Stimulated activated CD4-positive, alpha-beta T cell treated with anti-CD3 and anti-CD28 coated beads, Interleukin-1b, Interleukin-23, amount 100 ng/mL, for 4 hours (primary cell): ENCODE measurements at places on chromosomes 1 and 21.

- DNase-seq = no peak
These were observed 27.3 kb downstream of the CAMK2N1 start for GRCh38 chr1:20458717-20459116.

DNA sequence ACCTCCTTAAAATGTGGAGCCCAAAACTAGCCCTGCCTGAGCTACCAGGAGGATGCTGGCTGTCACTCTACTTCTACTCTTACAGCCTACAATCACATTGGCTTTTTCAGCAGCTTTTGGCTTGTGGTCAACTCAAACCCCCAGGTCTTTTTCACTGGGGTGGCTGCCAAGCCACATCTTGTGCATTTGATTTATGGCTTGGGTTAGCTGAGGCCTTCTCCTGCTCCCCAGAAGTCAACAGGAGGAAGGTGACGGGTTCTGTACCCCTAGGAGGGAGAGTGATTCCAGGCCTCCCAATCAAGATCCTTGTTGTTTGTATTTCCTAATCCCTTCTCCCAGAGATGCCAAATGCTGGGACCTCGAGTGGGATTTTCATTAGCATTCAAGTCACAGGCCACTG, 124.3 kb downstream of the LACTBL1 start:
- no peak for DNase-seq

- DNase-seq = no peak
These were observed 218.0 kb downstream of the ZP4 start for GRCh38 chr1:237672748-237673147.

- no peak for DNase-seq
These were observed 39.0 kb downstream of the GDAP2 start for GRCh38 chr1:117890452-117890851.

GRCh38 chr1:11374748-11375110, 101.7 kb downstream of the UBIAD1 start:
- DNase-seq = no peak

GRCh38 chr1:15966081-15966955, 9.6 kb downstream of the ZBTB17 start:
- peak; percentile 61 for DNase-seq

GRCh38 chr1:87335175-87335884, 6.7 kb downstream of the LMO4 start:
- DNase-seq = peak; percentile 47

DNA sequence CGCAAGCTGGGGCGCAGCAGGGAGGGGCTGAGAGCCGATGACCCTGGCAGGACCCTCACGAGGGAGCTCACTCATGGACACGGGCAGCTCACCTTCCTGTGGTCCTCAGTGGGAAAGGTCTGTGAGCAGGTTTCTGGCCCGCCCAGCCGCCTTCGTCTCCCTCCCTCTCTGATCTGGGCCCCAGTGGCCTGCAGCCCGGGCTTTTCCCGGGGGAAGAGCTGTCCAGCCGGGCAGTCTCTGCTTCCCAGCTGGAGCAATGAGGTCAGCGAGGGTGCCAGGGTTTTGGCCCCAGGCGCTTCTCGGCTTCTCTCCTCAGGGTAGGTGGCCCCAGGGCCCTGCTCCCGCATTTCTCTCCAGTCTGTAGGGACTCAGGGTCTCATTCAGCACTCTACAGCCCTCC, 22.2 kb upstream of the ARHGEF16 start:
- no peak for DNase-seq

- peak; percentile 80 for DNase-seq
These were observed 11.4 kb downstream of the FAM229A start for GRCh38 chr1:32350785-32351398.

DNA sequence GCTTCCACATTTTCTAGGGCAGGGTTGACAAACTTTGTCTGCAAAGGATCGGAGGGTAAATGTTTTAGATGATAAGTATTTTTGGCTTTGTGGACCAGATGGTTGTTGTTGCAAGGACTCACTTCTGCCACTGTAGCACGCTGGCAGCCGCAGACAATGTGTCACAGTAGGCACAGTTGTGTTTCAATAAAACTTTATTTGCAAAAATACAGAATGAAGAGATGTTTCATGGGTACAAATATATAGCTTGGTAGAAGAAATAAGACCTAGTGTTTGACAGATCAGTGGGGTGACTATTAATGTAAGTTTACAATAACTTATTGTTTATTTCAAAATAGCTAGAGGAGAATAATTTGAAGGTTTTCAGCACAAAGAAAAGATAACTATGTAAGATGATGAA, 127.8 kb downstream of the GRIK3 start:
- no peak for DNase-seq

DNA sequence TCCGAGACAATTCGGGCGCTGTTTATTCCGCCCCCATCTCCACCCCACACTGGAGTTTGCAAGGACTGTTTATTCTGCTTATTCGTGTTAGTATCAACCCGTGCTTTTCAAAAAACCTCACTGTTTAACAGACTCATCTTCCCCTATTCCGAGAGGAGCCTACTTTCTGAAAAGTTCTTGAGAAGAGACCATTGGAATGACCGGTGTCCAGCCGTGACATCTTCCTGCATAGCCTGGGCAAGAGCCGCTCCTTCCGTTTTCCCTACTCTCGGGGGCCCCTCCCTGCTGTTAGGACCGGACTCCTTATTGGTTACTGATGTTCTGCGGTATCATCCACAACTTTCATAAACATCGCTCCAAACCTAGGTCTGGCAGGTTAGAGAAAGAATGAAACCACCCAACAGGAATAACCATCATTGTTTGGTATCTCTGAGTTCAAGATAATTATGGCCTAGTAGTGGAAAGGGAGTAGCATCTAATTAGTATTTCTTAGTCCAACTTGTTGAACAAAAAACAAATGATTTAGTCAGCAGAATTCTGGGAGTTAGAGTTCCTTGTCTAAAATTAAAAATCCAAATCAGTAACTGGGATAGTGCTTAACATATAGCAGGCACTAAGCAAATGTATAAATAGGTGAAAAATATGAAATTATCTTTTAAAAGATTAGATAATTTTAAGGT, 837 bp downstream of the STXBP3 start:
- no peak for DNase-seq

DNA sequence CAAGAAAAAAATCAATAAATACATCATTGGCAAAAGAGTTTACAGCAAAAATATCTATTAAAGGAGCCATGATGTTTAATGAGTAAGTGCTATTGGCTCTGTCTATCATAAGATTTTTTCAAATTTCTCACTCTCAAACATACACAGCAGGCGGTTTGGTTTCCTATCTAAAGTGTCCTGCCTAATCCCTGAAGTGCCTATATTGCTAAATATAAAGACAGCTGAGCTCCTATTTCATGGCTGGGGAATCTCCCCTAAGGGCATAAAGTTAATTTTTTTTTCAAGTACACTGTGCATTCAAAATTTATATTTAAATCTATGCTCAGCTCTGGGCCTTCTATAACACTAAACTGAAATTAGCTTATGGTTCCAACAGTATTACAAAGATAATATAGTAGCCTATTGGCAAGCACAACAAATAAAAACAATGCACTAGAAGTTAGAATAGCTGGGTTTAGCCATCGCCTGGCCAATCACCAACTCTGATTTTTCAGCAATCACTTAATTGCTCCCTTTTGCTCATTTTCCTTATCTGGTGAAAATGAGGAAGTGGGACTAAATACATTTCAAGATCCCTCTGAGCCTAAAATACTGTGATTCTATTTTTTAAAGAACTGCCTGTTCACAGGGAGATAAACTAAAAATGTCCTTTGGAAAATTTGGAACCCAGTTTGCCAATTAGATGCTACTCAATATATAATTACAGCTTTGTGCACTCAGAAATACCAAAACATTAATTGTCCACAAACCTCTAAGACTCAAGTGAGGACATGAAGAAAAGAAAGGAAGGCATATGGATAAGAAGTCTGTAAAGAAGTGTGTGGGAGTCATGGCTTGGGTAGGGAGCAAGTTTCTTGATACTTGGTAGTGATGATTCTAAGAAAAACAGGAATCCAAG, 62.5 kb downstream of the WDR64 start:
- no peak for DNase-seq

GRCh38 chr1:195851016-195851601, 757.1 kb downstream of the KCNT2 start:
- no peak for DNase-seq

DNA sequence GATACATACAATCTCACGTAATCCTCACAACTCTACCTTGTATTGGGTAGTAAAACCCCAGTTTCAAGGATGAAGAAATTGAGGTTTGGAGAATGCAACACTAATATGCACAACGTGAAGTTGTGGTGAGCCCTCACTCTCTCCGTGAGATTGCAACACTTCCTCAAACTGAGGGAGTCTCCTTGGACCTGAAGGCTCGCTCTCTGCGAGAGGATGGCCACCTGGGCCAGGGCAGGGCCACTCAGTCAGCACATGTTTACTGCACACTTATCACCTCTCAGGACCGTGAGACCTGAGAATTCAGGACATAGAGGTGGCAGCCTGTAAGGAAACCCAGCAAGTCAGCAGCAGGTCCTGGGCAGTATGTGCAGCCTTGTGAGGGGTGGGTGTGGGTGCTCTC, 8.7 kb downstream of the SH3BP5L start:
- DNase-seq = no peak

DNA sequence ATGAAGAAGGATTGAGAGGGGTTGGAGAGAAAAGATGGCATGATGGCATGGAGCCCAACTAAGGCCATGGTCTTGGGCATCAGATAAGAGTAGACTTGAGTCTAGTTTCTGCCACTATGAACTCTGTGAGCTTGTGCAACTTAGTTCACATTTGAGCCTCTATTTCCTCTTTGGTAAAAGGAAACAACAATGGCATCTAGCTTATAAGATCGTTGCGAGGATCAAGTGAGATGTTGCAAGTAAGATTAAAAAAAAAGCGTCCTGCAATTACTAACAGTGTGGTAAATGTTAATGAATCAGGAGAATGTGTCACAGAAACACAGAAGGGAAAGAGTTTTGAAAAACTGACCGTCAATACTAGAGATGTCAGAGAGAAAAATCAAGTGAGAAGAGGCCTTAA, 202.9 kb upstream of the FGGY start:
- DNase-seq = no peak

DNA sequence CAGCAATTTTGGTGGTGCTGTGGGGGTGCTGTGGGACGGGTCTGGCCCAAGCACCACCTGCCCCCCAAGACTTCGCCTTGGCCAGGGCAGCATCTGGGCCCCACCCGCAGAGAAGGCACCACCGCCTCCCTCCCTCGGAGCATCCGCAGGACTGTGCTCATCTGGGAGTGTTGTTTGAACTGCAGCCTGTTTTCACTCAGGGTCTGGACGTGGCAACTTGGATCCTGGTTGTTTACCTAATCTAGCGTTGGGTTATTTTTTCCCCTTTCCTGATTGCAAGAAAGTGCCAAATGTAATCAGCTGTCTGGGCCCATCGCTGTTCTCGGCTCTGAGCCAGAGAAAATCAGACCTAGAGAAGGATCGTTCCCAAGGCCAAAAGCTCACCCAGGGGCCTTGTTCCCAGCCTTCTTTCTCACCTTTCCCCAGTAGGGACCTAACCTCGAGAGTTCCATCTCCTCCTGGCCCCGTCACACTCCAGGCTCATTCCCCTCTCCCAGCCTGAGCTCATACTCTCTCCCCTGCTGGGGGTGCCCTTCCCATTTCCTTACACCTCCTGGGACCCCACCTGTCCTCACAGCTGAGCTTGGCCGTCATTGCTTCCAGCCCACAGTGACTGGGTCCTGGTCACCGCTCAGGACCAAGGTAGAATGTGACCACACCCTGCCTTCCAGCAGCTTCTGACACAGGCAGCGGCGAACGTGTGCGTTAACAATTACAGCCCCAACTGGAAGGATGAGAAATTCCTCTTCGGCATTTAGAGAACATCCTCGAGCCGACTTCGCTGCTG, 72.0 kb upstream of the FAM20B start:
- no peak for DNase-seq

DNA sequence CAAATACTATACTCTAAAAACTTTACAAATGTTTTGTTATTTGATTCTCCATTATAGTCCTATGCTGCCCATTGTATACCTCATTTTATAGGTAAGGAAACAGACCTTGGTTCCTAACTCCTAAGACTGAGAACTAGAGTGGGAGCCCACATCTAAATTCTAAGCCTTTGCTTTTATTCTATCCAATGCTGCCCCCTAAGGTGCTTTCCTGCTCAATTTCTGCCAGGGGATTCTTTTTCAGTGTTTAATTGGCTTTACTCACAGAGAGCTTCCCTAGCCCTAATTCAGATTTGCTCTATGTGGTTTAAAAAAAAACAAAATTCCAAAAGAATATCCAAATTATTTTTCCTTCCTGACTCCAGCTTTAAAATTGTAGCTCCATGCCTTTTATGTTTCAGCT, 64.5 kb downstream of the KIF14 start:
- no peak for DNase-seq

DNA sequence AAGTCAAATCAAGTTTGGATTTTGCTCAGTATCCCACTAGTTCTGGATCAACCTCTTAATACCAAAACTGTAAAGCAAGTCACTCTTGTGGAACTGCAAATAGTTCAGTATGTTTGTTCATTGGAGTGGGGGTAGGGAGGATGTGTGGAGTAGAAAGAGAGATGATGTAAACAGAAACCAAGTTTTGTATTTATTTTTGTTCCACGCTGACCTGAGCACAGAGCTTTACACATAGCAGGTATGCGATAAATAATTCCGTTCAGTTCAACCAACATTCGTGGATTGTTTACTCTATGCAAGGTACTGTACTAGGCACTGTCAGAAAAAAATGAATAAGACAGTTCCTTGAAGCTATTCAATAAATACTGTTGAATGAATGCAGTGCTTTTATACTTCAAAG, 4.5 kb upstream of the ZNF644 start:
- DNase-seq = no peak

DNA sequence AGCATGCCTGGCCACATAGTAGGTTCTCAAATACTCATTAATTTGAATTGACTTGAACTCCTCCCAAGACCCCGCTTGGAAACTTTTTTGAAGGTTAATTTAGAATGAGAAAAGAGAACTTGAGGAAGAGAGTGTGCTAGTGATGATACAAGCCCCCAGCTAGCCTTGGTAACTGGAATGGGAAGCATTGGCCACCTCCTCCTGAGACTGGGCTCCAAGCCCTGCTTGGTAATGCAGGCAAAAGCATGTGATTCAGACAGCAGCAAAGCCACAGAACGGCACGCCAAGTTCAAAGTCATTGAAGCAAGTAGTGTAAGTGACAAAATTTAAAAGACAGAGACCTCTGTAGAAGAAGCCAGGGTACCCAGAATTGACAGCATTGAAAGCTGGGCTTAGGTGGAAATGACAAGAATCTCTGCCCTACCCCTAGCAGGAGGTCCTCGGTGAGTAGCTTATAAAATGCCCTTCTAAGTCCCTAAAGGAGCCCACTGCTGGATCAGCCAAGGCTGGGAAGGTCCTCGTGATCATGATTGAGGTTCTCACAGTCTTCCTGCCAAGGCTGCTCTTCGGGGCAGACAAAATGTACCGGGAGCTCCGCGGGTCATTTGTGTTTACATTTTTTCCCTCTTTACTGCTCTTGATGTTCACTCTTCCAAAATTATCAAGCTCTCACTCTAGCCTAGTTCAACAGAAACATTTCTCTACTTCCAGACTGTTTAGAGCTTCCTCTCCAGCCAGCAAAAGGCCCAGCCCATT, 99.4 kb downstream of the TSEN15 start:
- no peak for DNase-seq

- DNase-seq = no peak
These were observed 241.4 kb downstream of the HHAT start for GRCh38 chr1:210570116-210570515.

DNA sequence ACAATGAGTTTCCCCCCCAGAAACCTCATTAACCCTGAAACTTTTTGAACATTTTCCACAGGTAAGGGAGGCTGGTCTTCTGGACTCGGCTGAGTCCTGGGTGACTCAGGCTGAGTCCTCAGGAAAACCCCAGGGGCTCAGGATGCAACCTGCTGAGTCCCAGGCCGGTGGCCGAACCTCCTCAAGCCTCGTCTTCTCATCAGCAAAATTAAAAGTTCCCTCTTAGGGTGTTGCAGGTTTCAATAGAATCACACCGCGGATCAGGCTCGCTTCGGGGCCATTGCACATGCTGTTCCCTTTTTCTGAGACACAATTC, 35.0 kb upstream of the GRHL3 start:
- DNase-seq = no peak
